ENCODE measurements at places on chromosomes 3 and 15.

DNA sequence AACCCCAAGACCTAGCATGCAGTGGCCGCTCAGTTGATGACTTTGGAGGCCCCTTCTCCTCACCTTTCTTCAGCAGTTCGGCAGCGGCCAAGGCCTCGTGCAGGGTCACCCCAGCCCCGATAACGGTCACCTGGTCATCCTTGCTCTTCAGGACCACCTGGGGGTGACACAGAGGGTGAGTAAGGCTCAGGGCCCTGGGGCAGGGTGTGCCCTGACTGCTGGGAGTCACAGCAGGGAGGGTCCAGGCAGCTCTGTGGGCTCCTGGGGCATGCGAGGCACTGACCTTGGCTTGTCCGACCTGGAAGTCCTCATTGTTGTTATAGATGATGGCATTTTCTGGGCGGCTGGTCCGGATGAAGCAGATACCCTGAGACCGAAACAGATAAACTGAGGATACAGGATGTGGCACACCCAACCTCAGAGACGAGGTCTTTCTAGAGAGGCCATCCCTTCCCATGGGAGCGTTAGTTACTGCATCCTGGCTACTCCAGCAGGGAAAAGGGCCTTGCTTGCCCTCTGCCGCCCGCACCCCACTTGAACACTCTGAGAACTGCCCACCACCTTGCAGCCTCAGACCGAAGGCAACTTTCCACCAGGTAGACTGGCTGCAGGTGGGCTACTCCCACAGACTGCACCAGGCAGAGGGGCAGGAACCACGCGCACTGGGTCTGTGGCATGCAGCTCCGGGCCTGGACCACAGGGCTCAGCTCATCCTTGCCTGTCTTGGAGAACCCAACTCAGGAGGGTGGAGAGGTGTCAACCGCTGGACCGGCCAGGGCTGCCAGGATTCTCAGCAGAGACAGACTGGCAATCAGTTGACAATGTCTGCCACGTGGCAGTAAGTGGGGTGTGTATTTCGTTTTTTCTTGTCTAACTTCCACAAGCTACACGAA, 27.6 kb downstream of the TKT start:
- no peak for DNase-seq

DNA sequence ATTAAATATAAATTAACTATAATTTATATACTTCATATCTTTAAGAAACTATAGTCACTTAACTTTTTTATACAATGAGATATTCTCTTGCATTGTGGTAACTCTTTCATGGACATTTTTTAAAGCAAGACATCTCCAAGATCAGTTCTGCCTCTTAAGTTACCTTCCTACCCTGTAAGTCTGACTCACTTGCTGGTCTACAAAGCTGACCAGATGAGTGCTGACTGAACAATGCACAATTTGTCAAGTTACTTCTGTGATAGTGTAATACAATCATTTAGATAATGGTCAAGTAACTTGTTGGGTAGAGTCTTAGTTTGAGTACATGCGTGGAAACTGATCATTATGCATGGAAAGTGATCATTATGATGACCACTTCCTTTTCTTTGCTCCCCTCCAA, 145.9 kb downstream of the MEIS2 start:
- DNase-seq, result no peak

- DNase-seq, result no peak
Observed at GRCh38 chr3:174931473-174932353, 72.6 kb downstream of the NAALADL2 start.

DNA sequence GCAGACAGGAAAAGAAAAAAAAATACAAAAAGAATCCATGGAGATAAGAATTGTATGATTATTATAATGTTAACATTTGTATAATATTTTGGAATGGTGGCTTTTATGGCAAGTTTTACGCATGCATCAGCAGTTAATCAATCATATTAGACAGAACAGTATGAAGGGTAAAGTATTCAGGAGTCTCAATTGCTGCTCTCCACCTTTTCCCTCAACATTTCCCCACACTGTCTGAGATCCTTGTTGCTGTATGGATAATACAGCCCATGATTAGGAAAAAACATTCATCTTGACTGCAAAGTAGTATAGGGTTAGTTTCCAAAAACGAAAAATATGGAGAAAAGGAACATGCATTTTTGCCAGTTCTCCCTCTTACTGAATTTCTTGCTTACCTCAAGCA, 755.3 kb upstream of the ARPP21 start:
- no peak for DNase-seq

DNA sequence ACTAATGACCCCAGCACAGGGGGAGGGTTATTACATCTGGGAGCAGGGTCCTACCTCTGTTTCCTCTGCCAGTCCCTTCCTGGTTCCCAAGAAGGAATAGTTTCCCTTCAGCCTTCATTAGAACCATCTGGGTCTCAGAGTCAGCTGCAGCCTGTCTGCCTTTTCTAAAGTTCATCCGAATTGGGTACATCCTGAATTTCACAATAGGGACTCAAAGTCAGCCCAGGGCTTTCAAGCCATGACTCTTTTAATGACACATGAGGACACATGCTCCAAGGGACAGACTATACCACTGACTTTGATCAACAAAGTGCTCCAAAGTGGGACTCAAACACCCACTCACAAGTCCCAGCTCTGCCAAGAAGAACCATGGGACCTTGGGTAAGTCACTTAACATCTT, 12.7 kb upstream of the CRABP1 start:
- DNase-seq, result no peak

DNA sequence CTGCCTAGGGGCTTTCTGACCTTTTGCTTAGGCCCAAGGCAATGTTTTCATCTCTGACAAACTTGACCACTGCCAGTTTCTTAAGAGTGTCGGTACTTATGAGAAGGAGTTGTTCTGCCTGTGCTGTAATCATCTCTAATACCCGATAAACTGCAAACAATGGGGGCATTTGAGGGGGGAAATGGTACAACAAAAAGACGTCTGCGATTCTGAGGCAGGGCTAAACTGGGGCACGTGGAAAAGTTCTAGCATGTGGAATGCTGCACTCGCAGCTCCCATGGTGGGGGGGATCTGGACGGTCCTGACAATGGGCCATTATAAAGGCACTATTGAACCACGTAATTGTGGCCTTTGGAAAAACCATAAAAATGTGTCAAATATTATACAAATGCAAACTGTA, 73.1 kb upstream of the SAMMSON start:
- DNase-seq, result no peak

GRCh38 chr15:42427429-42428223, 63.3 kb downstream of the ZNF106 start:
- DNase-seq, result no peak

All from NCI-H187 treated with DMSO at 0.1 percent for 48 hours (cell line).